Mesangial cell (primary cell): ENCODE measurements at places on chromosomes 6 and 20. TPM values are rescaled to one million over a fixed set of nuclear protein-coding genes. Genes with fewer than 3 reads are reported as not detected.

Gene SMPDL3A
- 7.0 and 7.4 TPM in 2 replicates for total RNA-seq

Gene GCNT2
- total RNA-seq: 4.4 and 5.2 TPM in 2 replicates

Gene WFDC13
- total RNA-seq: not detected in 2 replicates

Gene RHAG
- not detected in 2 replicates for total RNA-seq

Gene FAM83D
- 3.7 and 76.1 TPM in 2 replicates for total RNA-seq

Gene SLC35B3
- total RNA-seq: 7.7 and 18.0 TPM in 2 replicates
